Left colon (tissue), 2 donors: ENCODE measurements at places on chromosomes 5 and 9.

- DNase-seq: no peak
Observed at GRCh38 chr5:3142261-3143027, 391.0 kb upstream of the IRX2 start.

DNA sequence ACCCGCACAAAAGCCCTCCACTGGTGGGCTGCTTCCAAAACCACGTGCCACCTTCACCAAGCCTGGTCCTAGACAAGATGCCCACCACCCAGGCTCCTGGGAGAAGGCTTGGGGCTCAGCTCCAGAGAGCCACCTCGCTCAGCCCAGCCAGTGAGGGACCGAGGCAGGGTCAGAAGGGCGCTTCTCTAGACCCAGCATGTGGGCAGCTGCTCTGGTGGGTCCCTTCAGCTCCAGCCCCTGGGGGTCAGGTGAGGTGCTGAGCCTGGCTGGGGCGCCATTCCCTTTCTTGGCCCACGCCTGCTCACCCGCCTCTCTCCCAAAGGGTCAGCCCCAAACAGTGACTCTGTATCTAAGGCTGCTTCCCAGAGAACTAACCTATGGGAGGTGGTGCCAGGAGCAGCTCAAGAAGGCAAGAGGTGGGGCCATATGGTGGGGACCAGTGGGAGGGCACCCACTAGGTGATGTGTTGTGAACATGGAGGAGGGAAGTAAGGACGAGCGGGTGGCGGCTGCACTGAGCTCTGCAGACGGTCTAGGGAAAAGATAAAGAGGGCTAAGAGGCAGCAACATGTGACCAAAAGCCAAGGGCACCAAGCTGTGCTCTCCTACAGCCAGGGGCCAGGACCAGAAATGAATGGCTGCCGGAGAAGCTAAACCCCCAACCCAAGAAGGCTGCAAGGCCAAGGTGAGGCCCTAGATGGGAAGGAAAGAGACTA lies 79.3 kb downstream of the CAMSAP1 start:
- DNase-seq: no peak

DNA sequence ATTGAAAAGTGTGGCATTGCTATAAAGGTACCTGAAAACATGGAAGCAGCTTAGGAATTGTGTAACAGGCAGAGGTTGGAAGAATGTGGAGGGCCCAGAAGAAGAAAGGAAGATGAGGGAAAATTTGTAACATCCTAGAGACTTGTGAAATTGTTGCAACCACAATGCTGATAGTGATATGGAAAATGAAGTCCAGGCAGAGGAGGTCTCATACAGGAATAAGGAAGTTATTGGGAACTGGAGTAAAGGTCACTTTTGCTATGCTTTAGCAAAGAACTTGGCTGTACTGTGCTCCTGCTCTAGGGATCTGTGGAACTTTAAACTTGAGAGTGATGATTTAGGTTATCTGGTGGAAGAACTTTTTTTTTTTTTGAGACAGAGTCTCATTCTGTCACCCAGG lies 43.5 kb downstream of the PTPDC1 start:
- no peak for DNase-seq

DNA sequence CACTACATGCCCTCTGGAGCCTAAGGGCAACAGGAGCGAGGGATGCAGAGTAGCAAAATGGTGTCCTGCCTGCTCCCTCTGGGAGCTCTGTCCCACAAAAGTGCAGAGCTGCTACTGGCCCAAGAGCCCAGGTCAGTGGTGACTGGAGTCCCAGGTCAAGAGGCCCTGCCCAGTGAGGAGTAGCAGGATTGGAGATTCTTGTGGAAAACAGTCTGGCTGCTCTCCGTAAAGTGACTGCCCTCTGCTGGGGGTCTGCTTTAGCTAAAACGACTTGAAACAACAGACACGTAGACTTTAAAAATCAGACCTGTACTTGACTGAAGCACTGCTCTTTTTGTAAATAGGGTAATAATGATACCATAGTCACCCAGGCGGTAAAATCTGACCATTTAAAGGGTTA lies 917.0 kb downstream of the MAT2B start:
- no peak for DNase-seq

- DNase-seq: no peak
Observed at GRCh38 chr5:78653681-78654366, 5.3 kb upstream of the LHFPL2 start.
